GDM1 (cell line): ENCODE measurements at places on chromosomes 5 and 9.

- peak; percentile 42 for DNase-seq
Measured at GRCh38 chr5:100667161-100667630, 132.0 kb downstream of the FAM174A start.

DNA sequence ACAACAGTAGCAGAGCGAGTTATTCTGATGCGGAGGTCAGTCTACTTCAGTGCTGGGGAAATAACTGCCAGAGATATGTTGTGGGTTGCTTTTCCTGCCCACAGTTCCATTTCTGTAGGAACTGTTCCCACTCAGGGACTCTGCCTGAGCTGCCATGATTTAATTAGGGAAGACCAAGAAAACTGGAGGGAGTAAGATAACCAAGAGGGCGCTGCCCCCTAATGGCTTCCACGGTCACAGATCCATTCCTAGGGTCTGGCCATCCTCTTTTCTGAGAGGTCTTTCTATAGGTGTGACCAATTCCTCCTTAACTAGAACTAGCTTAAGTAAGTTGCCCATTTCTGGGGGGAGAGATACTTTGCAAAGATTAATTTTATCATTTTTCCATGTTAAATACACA lies 125.9 kb downstream of the APBA1 start:
- no peak for DNase-seq

- no peak for DNase-seq
Measured at GRCh38 chr5:159416438-159416837, 86.2 kb upstream of the IL12B start.

- no peak for DNase-seq
Measured at GRCh38 chr9:78828521-78828920, 531.6 kb downstream of the PSAT1 start.

GRCh38 chr5:129724222-129724621 lies 23.7 kb upstream of the MINAR2 start:
- no peak for DNase-seq

- no peak for DNase-seq
Measured at GRCh38 chr5:74422671-74423070, 217.9 kb downstream of the ENC1 start.

DNA sequence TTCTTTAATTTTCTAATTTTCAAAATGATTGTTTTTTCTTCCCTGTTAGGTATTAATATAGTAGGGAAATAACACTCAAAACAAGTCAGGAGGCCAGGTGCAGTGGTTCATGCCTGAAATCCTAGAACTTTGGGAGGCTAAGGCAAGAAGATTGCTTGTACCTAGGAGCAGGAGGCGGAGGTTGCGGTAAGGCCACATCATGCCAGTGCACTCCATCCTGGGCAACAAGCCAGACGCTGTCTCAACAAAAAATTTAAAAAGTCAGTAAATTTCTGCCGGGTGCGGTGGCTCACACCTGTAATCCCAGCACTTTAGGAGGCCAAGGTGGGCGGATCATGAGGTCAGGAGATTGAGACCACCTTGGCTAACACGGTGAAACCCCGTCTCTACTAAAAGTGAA lies 10.2 kb upstream of the CDK7 start:
- DNase-seq, result no peak

DNA sequence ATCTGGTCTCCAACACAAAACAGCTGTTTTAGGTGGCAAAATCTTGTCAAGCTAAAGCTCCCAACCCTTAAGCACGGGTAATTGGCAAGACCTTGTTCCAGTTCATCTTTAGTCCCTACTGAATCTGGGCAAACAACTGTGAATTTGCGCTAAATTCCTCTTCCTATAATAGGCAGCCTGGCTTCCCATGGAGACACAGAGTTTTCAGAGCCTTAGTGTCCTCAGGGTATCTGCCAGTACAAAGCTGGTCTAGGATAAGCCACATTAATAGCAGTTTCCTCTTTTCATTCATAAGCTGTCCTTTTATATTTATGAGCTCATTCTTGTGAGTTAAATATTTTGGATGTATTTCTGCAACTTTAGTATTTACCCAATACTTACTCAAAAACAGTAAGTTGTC lies 59.5 kb downstream of the FGF10 start:
- no peak for DNase-seq

DNA sequence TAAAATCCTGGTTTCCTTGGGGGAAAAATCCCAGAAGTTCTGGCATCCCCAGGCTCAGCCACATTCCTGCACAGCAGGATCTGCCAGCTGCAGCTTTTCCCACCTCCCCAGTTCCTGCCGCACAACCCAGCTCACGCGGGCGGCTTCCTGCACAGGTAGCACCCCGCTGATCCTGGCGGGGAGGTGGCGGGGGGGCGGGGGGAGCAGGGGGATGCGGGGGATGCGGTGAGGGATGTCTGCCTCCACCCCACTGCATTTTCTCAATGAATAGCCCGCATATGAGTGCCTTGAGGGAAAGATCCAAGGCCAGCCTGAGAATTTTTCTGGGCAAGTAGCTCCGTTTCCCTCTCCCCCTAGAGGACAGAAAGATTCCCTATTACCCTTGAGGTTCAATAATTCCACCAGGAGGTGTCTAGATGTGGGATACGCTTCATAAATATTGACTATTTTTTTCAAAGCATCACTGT lies 21.1 kb downstream of the GFPT2 start:
- DNase-seq, result no peak

- DNase-seq, result no peak
Measured at GRCh38 chr5:80714570-80715298, 60.0 kb upstream of the DHFR start.

DNA sequence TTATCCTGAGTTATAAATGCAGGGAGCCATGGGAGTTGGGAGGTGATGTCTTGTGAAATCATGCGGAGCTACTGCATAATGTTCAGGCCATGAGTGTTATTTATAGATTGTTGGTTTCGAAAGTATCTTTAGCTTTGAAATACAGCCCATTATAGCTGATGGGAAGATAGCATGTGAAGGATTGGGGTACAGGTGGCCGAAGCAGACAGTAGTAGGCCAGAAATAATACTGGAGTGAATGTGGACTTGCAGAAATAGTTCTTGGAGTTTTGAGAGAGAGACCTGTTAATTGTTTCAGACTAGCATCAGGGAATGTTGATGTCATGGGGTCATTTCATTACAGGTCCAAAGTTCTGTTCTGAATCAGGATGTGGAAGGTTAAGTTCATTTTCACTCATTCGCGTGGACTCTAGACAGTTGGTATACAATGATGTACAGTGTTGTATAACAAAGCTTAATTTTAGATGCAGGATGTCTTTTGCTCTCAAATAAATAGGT lies 3.8 kb downstream of the ATP6V1G1 start:
- no peak for DNase-seq

DNA sequence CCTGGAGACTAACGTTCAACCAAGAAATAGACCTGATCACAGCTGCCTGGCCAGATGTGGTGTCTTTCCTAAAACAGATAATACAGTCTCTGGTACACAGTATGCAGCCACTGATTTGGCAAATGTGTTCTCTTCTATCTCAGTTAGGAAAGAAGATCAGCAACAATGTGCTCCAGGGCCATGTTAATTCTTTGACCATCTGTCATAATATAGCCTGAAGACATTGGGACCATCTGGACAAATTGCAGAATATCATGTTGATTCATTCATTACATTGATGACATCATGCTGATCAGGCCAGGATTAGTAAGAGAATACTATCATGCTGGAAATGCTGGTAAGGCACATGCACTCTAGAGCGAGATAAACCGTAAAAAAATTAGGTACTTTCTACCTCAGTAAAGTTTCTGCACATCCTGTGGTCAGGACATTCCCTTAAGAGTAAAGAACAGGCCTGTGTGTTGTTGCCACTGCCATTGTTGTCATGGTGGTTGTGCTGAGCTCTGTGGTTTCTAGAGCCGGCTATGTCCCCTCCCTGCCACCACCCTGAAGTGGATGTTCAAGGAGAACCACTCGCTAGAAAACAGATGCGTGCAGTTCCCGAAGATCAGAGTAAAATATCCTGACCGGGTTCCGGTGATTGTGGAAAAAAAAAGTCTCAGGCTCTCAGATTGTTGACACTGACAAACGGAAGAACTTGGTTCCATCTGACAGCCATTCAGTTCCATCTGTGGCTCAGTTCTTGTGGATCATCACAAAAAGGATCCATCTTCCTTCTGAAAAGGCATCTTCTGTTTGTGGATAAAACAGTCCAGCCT lies 6.4 kb upstream of the JMY start:
- DNase-seq, result no peak

DNA sequence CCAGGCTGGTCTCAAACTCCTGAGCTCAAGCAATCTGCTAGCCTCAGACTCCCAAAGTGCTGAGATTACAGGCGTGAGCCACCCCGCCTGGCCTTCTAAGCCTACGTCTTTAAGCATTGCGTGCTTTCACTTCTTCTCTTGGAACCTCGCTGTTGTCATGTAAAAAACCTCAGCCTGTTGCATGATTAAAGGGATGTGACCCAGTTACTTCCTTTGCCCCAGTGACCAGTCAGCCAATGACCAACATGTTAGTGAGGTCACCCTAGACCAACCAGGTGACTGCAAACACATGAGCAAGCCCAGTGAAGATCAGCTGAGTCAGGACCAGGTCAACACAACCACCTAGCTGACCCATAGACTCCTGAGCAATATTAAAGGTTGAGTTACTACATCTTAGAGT lies 10.5 kb downstream of the KIF4B start:
- no peak for DNase-seq

GRCh38 chr5:58012801-58013315 lies 447.0 kb downstream of the PLK2 start:
- no peak for DNase-seq

GRCh38 chr5:54002779-54003178 lies 307.6 kb downstream of the ARL15 start:
- no peak for DNase-seq

GRCh38 chr5:14068136-14068535 lies 75.0 kb upstream of the TRIO start:
- no peak for DNase-seq

DNA sequence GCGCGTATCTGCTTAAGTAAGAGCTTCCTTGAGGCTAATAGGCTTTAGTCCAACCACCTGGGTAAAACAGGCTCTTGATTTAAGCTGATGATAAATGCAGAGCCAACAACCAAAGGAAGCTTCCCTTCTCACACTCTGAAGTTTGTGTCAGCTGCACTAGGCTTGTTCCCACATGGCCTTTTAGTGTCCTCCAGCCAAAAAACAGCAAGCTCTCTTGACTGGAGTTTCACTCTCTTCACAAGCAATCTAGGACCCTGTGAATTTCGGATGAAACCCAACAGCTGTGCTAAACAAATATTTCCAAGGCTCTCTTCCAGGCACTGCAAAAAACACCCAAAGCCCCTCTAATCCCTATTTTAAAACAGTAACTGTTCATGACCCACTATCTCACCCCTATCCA lies 63.9 kb downstream of the SAXO1 start:
- DNase-seq, result no peak

- no peak for DNase-seq
Measured at GRCh38 chr5:78592735-78593386, 55.7 kb downstream of the LHFPL2 start.

- DNase-seq, result no peak
Measured at GRCh38 chr5:136081217-136081591, 51.4 kb upstream of the SMAD5 start.

DNA sequence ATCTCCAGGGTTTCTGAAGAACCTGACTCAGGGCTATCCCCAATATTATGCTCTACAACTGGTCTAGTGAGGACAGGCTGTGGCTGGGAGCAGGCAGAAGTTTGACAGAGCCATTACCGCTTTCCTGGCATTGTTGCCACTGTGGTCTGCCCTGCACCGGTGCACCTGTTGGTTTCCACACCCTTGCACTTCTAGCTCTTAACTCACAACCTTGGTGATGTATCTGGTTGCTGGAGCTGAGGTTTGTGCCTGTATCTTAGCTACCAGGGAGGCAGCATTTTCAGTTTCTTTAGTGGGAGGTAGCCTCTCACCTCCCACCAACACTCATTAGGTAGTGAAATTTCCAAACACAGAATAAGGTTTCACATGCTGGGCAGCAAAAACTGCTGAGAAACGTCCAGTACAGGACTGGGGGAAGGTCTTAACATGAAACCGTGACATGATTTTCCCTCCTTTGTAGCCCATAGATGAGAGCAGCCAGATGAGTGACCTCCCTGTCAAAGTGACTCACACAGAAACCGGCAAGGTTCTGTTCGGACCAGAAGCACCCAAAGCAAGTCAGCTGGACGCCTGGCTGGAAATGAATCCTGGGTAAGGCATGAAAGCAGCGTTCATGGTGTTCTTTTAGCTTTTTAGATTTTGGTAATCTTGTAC lies 57.7 kb downstream of the SMARCA2 start:
- DNase-seq, result no peak

GRCh38 chr5:170791325-170791954 lies 7.9 kb downstream of the GABRP start:
- no peak for DNase-seq

GRCh38 chr5:73722231-73722630 lies 96.2 kb downstream of the ARHGEF28 start:
- no peak for DNase-seq

- DNase-seq, result no peak
Measured at GRCh38 chr9:37917801-37918664, 14.1 kb upstream of the SLC25A51 start.
